ENCODE measurements at places on chromosomes 12 and 14. TPM values are rescaled to one million over a fixed set of nuclear protein-coding genes. Genes with fewer than 3 reads are reported as not detected.
A peak's percentile ranks its signal among the peaks of the same experiment; 100 is the strongest.

SLC35F4 gene
- 2.2 TPM for polyA plus RNA-seq

SSPN gene
- polyA plus RNA-seq = 16.6 TPM

ADCY6 gene
- 113 TPM for polyA plus RNA-seq

GLIPR1L2 gene
- 4.3 TPM for polyA plus RNA-seq

DNA sequence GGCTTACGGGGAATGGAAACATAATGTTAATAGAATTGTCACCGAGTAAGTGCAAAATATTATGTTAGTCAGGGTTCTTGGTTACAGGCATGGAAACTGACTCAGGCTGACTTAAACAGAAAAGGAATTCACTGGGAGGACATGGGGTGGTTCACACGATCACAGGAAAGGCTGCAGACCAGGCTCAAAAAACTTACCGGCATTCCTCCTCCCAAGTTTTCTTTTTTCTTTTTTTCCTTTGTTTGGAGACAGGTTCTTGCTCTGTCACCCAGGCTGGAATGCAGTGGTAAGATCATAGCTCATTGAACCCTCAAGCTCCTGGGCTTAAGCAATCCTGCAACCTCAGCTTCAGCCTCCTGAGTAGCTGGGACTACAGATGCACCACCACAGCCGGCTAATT, 11.9 kb upstream of the UBE2N start:
- DNase-seq = no peak

- DNase-seq = no peak
These were observed 5.3 kb downstream of the DYRK4 start for GRCh38 chr12:4567073-4567881.

- DNase-seq = peak; percentile 27
These were observed 62.6 kb downstream of the DCAF5 start for GRCh38 chr14:69090187-69090789.

- DNase-seq = no peak
These were observed 21.7 kb upstream of the SIX1 start for GRCh38 chr14:60670989-60671388.

DNA sequence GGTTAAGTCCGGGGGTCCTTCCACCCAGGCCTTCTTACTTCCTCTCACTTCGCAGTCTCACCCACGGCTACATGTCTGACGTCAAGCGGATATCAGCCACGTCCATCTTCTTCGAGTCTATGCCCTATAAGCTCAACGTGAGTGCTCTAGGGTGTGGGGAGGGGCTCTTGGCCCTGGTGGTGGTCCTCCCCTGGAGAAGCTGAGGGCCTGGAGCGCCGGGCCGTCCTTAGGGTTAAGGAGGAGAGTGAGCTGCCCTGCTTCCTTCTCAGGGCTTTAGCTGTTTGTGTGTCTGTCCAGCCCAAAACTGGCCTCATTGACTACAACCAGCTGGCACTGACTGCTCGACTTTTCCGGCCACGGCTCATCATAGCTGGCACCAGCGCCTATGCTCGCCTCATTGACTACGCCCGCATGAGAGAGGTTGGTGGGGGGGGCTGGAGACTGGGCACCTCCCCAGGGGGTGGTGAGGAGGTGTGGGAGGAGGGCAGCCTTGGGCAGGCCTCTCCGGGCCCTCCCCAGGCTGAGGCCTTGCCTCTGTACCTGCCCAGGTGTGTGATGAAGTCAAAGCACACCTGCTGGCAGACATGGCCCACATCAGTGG, 2.7 kb downstream of the SHMT2 start:
- no peak for DNase-seq

DNA sequence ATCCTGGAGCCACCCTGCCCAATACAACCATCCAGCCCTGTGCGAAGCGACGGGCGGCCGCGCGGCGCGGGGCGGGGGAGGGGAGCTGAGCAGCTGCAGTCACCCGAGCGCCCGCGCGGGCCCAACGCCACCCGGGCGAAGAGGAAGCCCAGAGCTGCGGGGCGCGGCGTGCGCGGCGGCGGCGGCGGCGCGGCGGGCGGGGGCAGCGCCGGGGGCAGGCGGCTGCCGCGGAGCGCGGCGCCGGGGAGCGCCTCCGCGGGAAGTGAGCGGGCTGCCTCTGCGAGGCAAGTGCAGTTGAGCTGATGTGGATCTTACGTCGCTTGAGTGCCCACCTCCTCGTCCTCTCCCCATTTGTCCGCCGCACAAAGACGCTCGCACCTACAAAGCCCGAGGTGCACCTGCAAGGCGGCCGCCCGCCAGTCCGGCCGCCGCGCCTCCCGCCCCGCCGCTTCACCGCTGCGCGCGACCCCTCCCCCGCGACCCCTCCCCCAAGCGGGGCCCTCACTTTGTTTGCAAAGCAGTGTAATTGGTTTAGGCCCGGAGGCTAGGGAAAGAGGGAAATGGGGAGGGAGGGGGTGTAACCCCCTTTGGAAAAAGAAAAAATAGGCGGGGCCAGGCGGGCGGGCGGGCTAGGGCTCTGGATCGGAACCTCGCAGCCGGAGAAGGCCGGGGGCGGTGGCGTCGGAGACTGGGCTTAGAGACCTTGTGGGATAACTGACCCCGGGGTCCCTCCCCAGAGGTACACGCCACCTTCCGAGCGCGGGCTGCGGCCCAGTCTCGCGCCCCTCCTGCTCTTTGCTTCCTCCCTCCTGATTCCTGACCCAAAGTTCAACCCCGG, at the start of the genes FOXA1 and TTC6:
Gene FOXA1, minus strand, starts transcription at position 279 of the 838 bp plus-strand sequence. Its CDS starts 277 bp downstream, at position 2.
Gene TTC6, plus strand, starts transcription at position 659 of the 838 bp plus-strand sequence. CDS start 26,436 bp downstream, outside the sequence.
- DNase-seq = no peak
